Cortex of kidney (tissue), 1 donor: ENCODE measurements at places on chromosomes 2 and 18.

DNA sequence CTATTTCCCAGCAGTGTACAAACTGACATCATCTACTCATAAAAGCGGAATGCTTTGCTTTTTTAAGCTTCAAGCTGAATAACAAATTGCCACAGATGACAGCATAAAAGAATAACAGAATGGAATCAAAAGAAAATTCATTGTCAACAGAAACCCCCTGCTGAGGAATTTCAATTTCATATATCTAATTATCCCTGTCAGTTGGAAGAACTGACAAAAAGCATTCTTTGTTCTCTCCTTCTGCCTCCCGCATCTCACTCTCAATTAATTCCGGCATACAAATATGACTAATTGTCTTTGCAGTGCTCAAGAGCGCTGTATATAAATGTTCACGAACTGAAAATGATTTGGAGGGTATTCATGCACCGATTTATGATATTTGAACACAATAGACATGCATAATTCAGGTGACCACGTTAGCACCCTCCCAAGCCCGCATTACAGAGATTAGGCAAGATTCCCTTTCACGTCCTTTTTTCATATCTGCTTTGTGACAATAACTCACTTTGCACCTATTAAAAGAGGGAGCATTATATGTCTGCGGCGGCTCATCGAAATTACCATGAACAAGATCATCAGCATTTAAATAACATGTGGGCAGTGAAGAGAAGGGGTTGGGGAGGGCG, 277.7 kb upstream of the SALL3 start:
- DNase-seq, result no peak

DNA sequence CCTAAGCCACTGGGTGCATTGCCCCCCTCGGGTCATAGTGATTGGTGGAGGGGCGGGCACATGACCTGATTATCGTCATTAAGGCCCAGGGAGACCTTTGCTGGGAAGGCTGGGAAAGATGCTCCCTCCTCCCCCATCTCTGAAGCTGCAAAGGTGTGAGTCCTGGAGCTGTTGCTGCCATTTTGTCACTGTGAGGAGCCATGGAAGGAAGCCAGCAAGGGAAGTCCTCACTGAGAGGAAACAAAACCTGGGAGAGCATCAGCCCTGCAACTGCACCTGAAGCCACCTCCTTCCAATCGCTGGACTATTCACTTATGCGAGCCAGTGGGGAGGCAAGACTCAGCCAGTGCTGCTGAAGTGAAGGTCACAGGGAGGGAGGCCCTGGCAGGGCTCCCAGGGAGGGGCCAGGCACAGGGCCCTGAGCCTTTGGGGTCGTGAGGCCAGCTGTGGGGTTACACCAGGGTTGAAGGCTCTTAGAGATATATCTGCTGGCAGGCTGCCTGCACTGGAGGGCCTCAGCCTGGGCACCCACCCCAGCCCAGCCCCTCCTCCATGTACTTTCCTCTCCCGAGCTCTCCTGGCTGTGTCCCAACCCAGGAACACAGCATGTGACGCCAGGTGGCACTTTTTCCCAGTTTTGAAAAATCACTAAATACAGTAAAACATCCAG, 10.7 kb upstream of the FAHD2A start:
- DNase-seq, result no peak

GRCh38 chr2:190554357-190555006, 20.0 kb upstream of the NEMP2 start:
- no peak for DNase-seq

GRCh38 chr2:69022548-69022947, 9.6 kb downstream of the ANTXR1 start:
- no peak for DNase-seq

- DNase-seq, result no peak
These were observed 3.5 kb downstream of the FEV start for GRCh38 chr2:218981390-218981880.

- DNase-seq, result no peak
These were observed 19.9 kb upstream of the SP3 start for GRCh38 chr2:173984866-173985604.

- no peak for DNase-seq
These were observed 14.8 kb upstream of the MLPH start for GRCh38 chr2:237472187-237472712.

- no peak for DNase-seq
These were observed 3.2 kb downstream of the TMEM182 start for GRCh38 chr2:102765061-102765460.
